ENCODE measurements at places on chromosomes 13 and 19.

GRCh38 chr19:55635334-55635717, 5.5 kb upstream of the ZNF580 start:
- DNase-seq = no peak

GRCh38 chr19:47142779-47143178, 12.1 kb downstream of the SAE1 start:
- DNase-seq = no peak

DNA sequence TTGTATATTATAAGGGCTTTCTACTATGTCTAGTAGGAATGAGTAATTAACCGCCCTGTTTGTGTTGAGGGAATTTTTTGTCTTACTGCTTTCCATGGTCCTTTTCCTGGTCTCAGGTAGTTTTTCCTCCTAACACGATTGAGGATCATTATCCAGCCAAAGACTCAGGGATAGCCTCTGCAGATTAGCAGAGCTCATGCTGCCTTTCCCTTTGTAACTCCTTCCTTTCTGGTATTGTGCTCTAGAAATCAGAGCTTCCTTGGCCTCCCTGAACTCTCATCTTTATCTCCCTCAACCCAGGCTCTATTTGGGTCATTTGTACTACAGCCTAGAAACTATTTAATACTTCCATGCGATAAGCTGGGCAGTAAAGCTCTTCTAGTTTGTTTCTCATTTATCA, 142.1 kb downstream of the PDS5B start:
- no peak for DNase-seq

DNA sequence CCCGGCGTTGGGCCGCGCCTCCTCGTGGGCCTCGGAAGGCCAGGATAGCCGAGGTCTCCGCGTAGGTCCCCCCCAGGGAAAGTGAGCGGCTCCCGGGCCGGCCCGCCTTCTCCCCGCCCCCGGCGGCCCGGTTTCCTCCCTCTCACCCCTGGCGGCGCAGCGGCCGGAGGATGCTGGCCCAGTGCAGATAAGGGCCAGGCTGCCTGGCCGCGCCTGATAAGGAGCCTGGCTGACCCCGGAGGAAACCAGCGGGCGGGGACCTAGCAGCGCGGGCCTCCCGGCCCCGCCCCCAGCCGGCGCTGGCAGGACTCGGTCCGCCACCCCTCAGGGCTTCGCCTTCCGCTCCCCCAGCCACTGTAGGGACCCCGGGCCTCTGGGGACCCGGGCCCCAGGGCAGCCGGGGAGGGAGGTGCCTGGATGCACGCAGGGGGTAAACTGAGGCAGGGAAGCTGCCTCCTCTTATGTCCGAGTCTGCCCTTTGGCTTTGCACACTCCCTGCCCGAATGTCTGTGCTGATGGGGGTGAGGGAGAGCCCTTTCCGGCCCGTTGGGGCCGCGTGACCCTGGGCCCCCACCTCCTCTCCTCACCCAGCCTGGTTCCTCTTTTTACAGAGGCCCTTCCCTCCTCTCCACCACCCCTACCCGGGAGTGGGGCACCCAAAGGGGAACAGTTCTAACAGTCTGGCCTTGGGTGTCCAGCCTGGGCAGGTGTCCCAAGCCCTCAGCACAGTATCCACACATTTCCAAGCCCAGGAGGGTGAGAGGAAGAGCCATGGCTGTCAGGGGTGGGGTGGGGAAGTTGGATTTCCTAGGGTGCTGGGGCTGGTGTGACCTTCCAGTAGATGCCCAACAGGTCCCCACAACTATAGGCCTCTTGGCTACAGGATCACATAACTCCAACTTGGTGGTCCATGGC, at the start of gene LYL1:
TSS of gene LYL1 (minus strand) at position 193 of the 915 bp plus-strand sequence. CDS start 1,687 bp downstream, outside the sequence.
- no peak for DNase-seq

DNA sequence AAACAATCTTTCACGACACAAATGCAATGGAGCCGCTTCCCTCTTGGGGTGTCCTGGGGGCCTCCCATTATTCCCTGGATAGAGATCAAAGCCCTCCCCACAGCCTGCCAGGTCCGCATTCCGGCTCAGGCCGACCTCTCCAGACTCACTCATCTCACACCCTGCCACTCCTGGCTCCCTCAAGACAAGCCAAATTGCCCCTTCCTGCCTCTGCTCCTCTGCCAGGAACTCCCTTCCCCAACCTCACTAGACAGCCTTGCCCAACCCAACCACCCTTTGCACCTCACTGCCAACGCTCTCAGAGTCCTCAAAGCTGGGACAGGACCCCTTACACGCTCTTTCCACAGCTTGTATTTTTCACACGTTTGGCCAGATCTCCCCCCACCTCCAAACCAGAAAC, 1.5 kb downstream of the ABHD17A start:
- no peak for DNase-seq
